ENCODE measurements at places on chromosomes 2 and 18. TPM values are rescaled to one million over a fixed set of nuclear protein-coding genes. Genes with fewer than 3 reads are reported as not detected.

TMEM247 gene
- polyA plus RNA-seq = not detected

COL4A4 gene
- 0.04 TPM for polyA plus RNA-seq

DNA sequence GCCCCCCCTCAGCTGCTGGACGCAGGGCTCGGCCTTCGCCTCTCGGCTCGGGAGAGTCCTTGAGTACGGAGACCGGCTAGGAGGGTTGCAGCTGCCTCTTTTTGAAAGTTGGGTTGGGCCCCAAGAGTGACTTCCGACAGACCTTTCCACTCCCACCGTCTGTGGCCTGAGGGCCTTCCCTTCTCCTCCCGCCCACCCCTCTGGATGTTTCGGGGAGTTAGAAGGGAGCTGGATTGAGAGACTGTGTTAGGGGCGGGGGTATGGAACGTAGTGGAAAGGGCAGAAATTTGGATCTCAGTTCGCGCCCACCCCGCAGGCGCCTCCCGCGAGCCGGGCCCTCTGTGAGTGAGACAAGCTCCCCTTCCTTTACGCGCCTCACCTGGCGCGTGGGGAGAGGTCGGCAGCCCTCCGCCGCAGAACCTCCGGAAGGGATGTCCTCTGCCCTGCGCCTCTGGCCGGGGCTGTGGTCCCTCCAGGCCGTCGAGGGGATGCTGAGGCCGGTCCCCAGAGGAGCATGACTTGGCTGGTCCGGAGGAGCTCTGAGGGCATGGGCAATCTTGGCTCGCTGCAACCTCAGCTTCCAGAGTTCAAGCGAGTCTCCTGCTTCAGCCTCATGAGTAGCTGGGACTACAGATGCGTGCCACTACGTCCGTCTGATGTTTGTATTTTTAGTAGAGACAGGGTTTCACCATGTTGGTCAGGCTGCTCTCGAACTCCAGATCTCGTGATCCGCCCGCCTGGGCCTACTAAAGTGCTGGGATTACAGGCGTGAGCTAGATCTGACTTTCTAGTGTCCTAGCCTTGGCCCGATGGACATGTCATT, 15.9 kb downstream of the C2orf74 start:
- DNase-seq = peak; percentile 81

- DNase-seq = no peak
Observed at GRCh38 chr2:216284708-216285107, 87.6 kb downstream of the MARCHF4 start.

DNA sequence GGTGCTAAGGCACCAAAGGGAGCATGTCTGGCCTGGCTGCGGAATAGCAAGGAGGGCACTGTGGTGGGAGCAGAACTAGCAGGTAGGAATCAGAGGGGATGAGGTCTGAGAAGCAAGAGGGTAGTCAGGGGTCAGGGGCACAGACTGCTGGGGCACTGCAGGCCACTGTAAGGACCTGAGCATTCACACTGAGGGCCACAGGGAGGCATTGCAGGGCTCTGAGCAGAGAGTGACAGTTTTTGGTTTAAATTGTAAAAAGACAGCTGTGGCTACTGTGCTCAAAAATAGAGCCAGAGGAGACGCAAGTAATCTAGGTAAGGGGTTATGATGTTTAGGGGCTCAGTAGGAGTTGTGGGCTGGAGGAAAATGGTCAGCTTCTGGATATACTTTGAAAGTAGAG, 41.5 kb downstream of the ARHGAP25 start:
- no peak for DNase-seq

DNA sequence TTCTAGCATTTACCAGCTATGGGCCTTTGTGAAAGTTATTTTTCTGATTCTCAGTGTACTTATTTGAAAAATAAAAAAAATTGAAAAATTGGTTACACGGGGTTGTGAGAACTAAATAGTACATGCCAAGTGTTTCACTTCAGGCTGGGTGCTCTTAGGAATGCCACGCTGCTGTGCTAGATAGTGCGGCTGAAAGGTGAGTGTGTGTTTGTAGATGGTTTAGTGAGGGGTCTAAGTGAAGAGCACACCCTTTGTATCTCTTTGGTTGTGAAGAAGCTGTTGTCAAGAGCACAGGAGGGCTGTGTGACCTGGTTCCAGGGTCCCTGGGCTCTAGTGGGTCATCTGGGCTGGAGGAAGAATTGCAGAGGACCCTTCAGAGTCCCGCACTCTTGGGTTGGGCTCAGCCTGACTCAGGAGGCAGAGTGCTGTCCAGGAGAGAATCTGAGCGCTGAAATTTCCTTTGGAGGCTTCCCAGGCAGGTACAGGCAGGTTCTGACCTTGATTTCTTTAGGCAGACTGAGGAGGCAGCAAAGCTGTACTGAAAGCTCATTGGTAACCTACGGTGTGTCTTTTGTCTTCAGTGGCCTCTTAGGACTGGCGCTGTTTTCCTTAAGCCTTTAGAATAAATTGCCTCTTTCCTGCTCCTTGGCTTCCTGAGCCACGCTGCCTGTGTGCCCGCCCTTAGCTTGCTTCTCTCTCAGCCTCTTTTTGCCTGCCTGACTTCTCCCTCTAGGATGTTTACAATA, 44.4 kb downstream of the MAP4K4 start:
- no peak for DNase-seq

DNA sequence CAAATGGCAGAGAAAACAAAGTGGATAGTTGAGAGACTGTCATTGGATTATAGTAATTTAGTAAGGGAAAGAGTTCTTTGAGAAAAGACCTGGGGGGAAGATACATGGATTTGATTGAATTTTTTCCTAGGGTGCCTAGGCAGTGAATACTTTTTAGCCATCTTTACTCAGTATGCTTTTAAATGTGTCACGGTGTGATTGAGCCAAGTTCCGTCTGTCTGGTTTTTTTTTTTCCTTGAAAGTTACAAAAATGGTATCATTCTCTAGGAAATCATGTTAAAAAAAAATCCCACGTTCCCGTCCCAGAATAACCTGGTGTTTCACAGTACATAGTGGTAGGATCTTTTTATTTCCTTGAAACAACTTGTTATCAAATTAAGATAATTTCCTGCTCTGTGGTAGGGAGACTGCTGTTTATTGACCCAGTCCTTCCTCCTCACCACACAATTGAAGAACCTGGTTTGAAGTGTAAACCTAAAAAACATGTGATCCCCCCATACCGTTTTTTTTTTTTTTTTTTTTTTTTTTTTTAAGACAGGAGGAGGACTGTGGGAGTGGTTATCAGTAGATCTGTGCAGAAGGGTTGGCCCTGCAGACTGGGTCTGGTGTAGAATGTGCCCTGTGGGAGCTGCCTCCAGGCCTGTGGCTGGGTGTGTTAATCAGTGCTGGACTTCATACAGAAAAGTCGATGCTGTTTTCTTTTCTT, 55.1 kb downstream of the DGKD start:
- DNase-seq = peak; percentile 43

DNA sequence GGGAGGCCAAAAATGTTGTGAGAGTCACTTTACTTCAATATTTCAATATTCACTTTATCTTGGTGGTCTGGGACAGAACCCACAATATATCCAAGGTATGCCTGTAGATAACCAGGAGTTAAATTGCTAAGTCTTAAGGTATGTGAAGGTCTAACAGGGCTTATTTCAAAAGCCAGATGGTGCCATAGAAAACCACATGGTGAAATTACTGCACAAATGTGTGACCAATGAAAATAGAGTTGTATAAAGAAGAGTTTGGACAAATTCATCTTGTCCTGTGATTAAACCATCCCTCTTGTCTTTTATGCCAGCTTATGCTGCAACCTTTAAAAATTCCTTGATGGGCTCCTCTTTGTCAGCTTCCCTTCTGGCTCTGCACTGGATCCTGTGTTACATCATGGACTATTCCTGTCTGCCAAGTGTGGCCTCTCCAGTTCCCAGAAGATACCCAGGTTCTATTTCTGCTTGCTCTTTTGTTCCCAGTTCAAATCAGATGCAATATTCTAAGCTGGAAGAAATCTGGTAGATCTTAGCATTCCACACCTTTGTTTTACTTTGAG, 46.8 kb downstream of the ANTXR1 start:
- DNase-seq = peak; percentile 41

- DNase-seq = no peak
Observed at GRCh38 chr2:39547811-39548719, 111.0 kb upstream of the MAP4K3 start.

- peak; percentile 75 for DNase-seq
Observed at GRCh38 chr2:27281855-27282559, at the start of gene TRIM54. TSS of gene TRIM54 (plus strand) at chr2:27282429. CDS start at chr2:27282732, 303 bp downstream.

DNA sequence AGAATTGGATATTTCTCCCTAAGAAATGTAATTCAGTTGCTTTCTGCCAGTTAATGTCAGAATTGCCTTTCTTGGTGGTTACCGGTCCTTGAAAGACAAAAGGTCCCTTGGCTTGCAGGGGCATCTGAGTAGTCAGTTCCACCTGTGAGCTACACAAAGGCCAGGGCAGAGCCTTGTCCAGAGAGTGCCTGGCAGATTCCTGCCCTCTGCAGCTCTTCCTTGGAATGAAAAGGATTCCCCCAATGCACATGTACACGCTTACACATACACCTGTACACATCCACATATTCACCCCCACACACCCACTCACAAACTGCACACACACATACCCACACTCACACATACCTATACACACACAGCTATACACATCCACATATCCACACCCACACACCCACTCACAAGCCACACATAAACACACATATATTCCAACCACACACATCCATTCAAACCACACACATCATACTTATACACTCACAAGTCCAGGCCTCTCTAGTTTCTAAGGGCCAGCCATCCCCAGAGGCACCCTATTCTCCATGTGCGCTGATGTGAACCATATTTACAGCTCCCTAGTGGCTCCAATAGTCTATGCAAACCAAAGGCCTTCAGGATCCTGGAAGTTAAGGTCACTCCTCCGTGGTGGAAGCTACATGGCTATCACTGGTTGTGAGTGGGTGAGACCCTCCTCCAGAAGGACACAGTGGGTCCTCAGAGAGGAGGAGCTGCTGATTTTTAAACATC, 9.6 kb downstream of the CYRIA start:
- DNase-seq = no peak

All from muscle of leg (tissue), 16 donors.